ENCODE measurements at places on chromosomes 2 and 18.

GRCh38 chr2:160043265-160043664, 19.1 kb downstream of the PLA2R1 start:
- DNase-seq: no peak

DNA sequence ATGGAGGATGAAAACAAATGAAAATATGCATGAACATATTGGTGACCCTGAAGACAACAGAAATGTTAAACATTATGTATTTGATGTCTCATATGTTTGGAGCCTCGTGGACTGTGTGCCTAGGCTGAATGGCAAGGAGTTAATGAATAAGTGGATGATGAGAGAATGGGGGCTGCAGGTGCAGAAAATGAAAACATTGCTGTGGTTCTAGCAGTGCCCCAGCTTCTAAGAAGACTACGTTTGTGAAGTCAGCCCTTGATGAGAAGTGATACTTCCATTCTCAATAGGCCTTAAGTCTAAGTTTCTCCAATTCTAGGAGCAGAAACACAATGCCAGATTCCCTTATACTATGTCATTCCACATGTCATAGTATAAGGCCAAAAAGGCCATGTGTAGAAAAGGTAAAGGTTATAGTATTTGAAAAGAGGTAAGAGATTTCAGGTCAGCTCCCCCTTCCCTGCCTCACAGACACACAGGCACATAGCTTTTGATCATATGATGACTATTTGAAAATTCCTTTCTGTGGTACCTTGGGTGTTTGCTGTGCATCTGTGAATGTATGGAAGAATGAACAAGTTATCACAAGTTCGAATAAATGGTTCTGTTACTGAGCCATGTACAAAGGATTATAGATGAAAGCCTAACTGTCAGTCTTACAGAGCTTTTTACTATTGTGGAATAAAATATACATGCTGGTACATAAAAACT, 280.8 kb downstream of the SETBP1 start:
- no peak for DNase-seq

- DNase-seq: peak; percentile 82
Observed at GRCh38 chr2:203706403-203706802, at the start of gene CD28. CD28 (plus strand) TSS chr2:203706639; CDS start chr2:203706697, 58 bp downstream.

- no peak for DNase-seq
Observed at GRCh38 chr2:200416878-200417277, 93.0 kb downstream of the KCTD18 start.
